SJCRH30 (cell line): ENCODE measurements at places on chromosomes 4 and X. TPM values are rescaled to one million over a fixed set of nuclear protein-coding genes. Genes with fewer than 3 reads are reported as not detected.

The ADH1B gene
- total RNA-seq: not detected in 2 replicates

DNA sequence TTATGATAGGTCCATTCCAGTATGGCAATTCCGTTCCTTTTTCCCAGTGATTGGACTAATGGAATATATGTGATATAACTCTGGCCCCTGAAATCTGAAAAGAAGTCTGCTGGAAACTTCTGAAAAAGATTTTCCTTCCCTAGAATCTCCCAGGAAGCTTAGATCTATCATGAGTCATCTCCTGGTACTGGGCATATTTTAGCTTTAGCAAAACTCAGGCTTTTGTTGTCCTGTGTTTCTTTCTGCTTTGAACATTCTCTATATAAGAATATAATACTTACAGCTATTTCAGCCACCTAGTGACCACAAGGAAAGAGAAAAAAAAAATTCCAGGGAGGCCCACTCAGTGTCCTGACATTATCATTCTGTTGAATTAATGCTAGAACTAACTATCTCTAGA, 597.2 kb upstream of the GRIA3 start:
- peaks cover 4% of the 10 kb centered on the region for H3K4me1 ChIP-seq
- no peaks in the 10 kb centered on the region for H3K27me3 ChIP-seq
- H3K4me3 ChIP-seq: no peak overlapping the region

DNA sequence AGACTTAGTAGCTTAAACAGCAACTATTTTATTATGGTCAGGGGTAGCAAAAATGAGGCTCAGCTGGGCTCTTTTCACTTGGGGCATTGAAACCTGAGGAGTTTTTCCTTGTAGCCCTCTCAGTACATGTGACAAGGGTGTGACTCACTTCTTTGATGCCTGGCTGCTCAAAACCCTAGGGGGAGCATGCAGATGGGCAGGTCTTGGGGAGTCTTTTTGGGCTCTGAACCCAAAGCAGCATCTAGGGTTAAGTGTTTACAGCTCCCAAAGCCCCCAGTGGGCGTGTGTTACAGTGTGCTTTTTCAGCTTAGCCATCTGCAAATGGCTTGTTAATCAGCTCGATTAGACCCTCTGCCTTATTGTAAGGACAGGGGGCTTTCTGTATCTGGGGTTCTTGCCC, 1752.7 kb downstream of the PCDH7 start:
- no peak for DNase-seq
- H3K4me1 ChIP-seq: no peaks in the 10 kb centered on the region
- no peak overlapping the region for H3K27ac ChIP-seq
- H3K4me3 ChIP-seq: no peak overlapping the region

GRCh38 chrX:70552130-70552704, 107.6 kb downstream of the DLG3 start:
- no peak overlapping the region for H3K27ac ChIP-seq
- no peak overlapping the region for H3K4me3 ChIP-seq
- H3K4me1 ChIP-seq: no peaks in the 10 kb centered on the region
- no peak for DNase-seq
- no peaks in the 10 kb centered on the region for H3K27me3 ChIP-seq
- no peaks in the 10 kb centered on the region for H3K36me3 ChIP-seq

DNA sequence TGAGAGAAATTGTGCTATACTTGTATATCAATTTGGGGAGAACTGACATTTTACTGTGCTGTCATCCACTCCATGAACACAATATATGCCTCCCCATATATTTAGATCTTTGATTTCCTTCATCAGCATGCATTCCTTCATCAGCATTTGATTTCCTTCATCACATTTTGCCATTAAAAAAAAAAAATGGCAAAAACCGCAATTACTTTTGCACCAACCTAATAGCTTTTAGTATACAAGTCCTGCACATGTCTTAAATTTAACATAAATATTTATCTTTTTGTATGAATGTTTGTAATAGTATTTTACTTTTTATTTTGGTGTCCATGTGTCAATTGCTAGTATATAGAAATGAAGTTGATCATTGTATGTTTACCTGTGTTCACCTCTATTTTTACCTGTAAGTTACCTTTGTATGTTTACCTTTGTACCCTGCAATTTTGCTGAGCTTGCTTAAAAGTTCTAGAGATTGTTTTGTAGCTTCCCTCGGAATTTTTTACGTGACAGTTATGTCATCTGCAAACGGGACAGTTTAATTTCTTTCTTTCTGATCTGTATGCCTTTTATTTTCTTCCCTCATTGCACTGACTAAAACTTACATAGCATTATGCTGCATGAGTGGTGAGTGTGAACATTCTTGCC, 86.2 kb downstream of the CPEB2 start:
- no peaks in the 10 kb centered on the region; the same call in 1 of the 2 replicates for H3K4me1 ChIP-seq
- H3K4me3 ChIP-seq: no peak overlapping the region
- 0 out of 2 replicates have a peak, but pooled peaks cover 2% of the 10 kb centered on the region for H3K36me3 ChIP-seq
- DNase-seq: no peak
- H3K27me3 ChIP-seq: peaks cover 4% of the 10 kb centered on the region; the same call in 1 of the 2 replicates

DNA sequence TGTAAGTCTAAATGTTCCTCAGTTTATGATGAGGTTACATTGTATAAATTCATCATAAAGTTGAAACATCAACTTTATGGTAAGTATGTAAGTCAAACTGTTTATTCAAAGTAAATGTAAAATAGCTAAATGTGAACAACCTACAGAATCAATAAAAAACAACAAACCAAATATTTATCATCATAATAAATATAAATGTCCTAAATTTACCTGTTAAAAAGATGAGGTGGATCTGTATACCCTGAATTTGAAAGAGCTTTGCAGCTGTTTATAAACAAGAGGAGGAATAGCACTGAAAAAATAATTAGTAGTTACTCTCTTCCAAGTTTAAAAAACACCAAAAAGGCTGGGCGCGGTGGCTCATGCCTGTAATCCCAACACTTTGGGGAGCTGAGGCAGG, 13.7 kb downstream of the ABHD18 start:
- no peaks in the 10 kb centered on the region for H3K27me3 ChIP-seq
- H3K4me1 ChIP-seq: no peaks in the 10 kb centered on the region

DNA sequence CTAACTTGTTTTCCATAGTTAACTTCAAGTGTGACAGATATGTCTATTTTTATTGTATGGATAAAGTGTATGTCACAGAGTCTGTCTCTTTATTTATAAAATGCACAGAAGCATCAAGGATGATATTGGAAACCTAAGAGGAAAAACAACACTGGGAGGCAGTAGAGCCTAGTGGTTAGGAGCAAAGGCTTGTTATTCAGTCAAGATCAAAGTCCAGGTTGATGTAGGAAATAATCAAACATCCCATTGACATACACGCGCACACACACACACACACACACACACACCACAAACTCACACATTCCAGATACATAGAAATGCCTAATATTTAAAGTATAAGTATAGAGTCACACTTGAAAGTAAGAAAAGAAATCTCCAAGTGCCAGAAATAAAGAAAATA, 206.8 kb downstream of the CHRDL1 start:
- H3K4me3 ChIP-seq: no peak overlapping the region
- no peak for DNase-seq
- H3K27ac ChIP-seq: no peak overlapping the region
- H3K36me3 ChIP-seq: no peaks in the 10 kb centered on the region
- no peaks in the 10 kb centered on the region for H3K27me3 ChIP-seq
- peaks cover 21% of the 10 kb centered on the region for H3K4me1 ChIP-seq

The STPG2 gene
- total RNA-seq: not detected in 2 replicates

DNA sequence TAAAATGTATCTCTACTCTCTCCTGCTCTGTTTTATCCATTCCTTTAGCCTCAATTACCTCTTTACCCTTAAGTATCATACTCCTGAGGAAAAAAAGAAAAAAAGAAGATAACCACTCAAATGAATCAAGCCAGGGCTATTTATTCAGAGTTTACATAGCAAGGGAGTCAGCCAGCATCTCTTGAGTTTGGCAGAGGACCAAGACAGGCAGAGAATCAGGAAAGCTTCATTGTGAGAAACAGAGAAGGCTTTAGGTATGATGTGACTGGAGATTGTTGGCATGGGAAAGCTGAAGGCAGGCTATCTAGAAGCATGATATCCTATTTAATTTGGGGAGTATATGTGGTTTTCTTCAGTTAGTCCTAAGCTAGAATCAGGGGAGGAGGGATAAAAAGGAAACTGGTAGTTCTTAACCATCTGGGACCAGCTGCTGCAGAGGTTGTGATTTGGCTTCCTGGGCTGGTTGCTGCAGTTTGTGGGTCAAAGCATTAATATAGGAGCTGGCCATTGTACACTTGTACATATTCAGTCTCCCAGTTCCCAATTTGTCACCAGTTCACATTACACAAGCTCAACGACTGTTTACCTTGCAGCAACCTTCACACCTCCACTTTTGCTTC, 11.2 kb downstream of the APELA start:
- H3K27ac ChIP-seq: no peak overlapping the region
- no peaks in the 10 kb centered on the region for H3K4me1 ChIP-seq
- no peak for DNase-seq
- H3K27me3 ChIP-seq: no peaks in the 10 kb centered on the region
- no peaks in the 10 kb centered on the region for H3K36me3 ChIP-seq
- H3K4me3 ChIP-seq: no peak overlapping the region

DNA sequence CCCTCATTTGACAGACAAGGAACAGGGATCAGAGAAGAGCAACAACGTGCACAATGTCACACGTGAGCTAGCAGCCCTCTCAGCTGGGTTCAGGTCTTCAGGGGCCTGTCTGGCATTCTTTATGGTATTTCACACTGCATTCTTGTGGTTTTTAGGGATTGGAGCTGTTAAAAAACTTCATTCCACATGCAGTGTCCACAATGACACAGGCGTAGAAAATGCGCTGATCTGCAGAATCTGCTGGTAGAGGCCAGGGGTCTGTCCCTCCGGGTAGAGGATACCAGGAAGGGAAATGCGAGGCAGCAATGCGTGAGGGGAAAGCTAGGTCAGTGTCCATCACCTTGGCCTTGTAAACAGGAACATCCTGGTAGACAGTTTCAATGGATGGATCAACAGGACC, 36.6 kb downstream of the MAP7D3 start:
- H3K27ac ChIP-seq: peak overlapping the region; percentile 84
- H3K4me1 ChIP-seq: peaks cover 24% of the 10 kb centered on the region
- H3K36me3 ChIP-seq: no peaks in the 10 kb centered on the region
- DNase-seq: peak; percentile 84
- H3K27me3 ChIP-seq: no peaks in the 10 kb centered on the region
- H3K4me3 ChIP-seq: no peak overlapping the region

The PRRG1 gene
- total RNA-seq: 9.8 and 10.9 TPM in 2 replicates

The ATP2B3 gene
- 0.05 and 0.06 TPM in 2 replicates for total RNA-seq

The DNAAF6 gene
- not detected in 2 replicates for total RNA-seq

The MAGEB10 gene
- total RNA-seq: not detected in 2 replicates

The TNIP3 gene
- 0.16 TPM in 1 of 2 replicates, not detected in the other for total RNA-seq

The TEX11 gene
- 0.08 and 0.23 TPM in 2 replicates for total RNA-seq

DNA sequence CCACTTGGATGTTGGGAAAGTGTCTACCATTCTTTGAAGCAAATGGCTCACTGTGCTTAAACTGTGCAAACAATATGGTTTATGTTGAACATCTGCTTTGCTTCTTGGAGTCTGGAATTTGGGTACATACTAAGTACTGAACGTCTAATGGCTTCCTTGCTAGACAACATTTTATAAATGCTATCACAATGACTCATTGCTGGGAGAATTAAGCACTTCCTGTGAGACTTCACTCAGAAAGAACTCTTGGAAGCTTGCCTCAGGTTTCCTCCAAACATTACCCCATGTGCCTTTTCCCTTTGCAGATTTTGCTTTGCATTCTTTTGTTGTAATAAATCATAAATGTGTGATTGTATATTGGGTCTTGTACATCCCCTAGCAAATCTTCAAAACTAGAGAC, 139.7 kb downstream of the PACRGL start:
- H3K4me3 ChIP-seq: no peak overlapping the region
- peaks cover 13% of the 10 kb centered on the region for H3K4me1 ChIP-seq
- H3K36me3 ChIP-seq: no peaks in the 10 kb centered on the region; the same call in 1 of the 2 replicates

The RP2 gene
- 14.4 and 15.0 TPM in 2 replicates for total RNA-seq

DNA sequence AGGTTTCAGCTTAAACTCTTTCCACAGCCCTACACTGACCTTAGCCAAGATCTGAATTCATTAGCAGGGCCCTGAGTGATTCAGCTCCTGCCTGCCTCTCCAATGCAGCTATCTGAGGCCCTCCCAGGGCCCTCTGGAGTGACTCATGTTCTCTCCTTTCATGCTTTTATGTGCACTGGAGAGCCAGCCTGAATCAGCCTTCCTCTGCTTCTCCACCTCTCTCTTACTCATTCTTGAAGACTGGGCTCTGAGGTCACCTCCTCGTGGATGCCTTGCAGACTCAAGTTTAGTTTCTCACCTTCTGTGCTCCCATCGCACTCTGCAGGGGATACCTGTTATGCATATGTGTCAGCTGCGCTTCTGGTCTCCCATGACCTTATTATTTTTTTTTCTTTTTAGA, 3.1 kb upstream of the OCIAD2 start:
- H3K27ac ChIP-seq: no peak overlapping the region
- H3K27me3 ChIP-seq: no peaks in the 10 kb centered on the region
- H3K4me1 ChIP-seq: peaks cover 11% of the 10 kb centered on the region
- no peaks in the 10 kb centered on the region for H3K36me3 ChIP-seq
- peak; percentile 58 for DNase-seq

DNA sequence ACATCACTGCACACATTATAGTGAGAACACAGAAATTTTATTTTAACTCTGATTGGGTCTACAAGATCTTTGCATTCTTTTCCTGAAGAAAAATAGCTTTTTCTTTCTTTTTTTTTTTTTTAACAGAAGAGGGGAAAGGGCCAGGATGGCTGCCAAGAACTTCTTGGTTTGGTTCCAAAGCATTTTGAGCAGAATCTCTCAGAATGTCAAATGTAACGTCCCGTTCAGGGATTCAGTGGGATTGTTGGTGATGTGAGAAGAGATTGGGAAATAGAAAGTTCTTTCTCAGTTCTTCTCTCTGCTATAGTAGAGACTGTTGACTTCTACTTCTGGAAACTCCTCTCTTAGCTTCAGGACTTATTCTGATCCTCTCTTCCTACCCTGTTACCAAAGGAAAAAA, 70.9 kb upstream of the CBR4 start:
- peak overlapping the region; percentile 54 for H3K4me3 ChIP-seq
- no peaks in the 10 kb centered on the region for H3K36me3 ChIP-seq
- H3K27ac ChIP-seq: peak overlapping the region; percentile 93

GRCh38 chr4:189506080-189506479, 434.6 kb upstream of the FRG1 start:
- H3K4me1 ChIP-seq: no peaks in the 10 kb centered on the region
- no peak overlapping the region for H3K4me3 ChIP-seq
- no peak for DNase-seq
- no peaks in the 10 kb centered on the region for H3K27me3 ChIP-seq

DNA sequence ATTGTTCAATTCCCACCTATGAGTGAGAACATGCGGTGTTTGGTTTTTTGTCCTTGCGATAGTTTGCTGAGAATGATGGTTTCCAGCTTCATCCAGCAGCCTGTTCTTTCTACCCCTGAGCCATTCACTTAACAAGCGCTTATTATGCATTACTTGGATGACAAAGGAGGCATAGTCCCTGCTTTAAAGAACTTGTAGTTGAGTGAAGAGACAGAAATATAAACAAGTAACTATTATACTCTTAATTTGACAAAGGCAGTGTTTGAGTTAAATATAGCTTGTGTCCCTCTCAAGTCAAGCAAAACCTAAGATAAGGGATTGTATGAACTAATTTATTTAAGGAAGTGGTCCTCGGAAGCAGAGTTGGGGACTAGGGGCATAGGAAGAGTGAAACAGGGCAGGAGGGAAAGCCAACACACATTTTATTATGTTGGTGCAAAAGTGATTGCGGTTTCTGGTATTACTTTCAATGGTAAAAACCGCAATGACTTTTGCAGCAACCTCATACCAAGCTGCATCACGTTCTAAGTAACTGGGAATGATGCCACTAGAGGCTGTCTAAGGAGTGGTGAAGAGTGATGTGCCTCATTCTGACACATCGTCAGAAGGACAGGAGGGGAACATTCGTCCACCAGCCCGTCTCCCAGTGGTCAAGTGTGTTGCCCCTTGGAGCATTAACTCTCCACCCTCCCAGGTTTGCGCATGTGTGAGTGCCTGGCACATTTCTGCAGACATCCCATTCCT, 41.8 kb downstream of the QDPR start:
- no peaks in the 10 kb centered on the region for H3K4me1 ChIP-seq
- H3K27ac ChIP-seq: no peak overlapping the region
- DNase-seq: no peak
- no peaks in the 10 kb centered on the region for H3K27me3 ChIP-seq
